NCI-H1930 (cell line): ENCODE measurements at places on chromosomes 6 and 20.
A peak's percentile ranks its signal among the peaks of the same experiment; 100 is the strongest.

DNA sequence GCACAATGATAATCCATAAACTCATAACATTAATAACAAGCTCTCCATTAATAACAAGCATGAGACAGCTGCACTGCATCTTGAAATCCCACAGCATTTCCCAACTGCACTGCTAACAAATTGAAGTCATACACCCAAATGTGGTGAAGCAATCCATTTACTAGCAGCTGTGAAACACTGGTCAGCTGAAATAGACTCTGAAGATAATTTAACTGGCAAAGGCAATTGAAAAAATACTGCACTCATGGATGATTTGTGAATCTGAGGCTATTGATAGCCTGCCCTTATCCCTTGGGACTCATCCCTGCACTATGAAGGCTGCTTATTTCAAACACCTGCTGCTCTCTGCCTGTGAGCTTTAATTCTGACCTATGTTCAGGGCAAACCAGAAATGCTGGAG lies 49.1 kb upstream of the PLCB1 start:
- DNase-seq: no peak

- DNase-seq: no peak
Measured at GRCh38 chr20:52181766-52182165, 9.8 kb downstream of the ZFP64 start.

- peak; percentile 71 for DNase-seq
Measured at GRCh38 chr20:20364593-20365479, 3.1 kb upstream of the INSM1 start.

DNA sequence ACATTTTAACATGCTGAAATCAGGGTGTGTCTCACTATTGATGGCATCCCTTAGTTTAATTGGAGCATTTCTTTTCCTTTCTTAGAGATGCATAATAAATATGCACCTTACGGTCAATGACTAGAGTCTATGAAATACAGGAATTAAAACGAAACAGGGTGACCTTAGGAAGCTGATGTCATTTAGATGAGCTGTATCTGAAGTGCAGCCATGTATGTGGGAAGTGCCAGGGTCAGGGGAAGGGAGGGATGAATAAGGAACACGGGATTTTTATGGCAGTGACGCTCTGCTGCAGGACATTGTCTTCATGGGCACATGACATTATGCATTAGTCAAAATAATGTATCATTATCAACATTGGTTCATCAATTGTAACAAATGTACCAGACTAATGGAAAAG lies 84.0 kb downstream of the AGPAT4 start:
- no peak for DNase-seq

GRCh38 chr6:25617997-25618396 lies 34.0 kb upstream of the SCGN start:
- no peak for DNase-seq

DNA sequence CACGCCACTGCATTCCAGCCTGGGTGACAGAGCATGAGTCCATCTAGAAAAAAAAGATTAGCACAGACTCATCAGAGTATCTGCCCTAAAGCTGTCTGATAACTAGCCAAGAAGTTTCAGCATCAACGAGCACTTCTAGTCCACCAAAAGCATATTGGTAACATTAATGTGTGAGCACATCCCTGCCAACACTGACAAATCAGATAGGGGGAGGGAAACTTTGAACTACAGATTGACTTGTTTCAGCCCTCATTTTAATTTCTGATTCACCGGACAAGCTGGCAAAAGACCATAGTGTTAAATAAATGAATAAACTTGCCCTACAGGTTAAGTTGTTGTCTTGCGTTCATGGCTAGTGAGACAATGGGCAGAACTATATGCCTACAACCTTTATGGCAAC lies 7.7 kb upstream of the SEC63 start:
- DNase-seq: no peak

- no peak for DNase-seq
Measured at GRCh38 chr6:38588631-38589366, 50.9 kb downstream of the BTBD9 start.

DNA sequence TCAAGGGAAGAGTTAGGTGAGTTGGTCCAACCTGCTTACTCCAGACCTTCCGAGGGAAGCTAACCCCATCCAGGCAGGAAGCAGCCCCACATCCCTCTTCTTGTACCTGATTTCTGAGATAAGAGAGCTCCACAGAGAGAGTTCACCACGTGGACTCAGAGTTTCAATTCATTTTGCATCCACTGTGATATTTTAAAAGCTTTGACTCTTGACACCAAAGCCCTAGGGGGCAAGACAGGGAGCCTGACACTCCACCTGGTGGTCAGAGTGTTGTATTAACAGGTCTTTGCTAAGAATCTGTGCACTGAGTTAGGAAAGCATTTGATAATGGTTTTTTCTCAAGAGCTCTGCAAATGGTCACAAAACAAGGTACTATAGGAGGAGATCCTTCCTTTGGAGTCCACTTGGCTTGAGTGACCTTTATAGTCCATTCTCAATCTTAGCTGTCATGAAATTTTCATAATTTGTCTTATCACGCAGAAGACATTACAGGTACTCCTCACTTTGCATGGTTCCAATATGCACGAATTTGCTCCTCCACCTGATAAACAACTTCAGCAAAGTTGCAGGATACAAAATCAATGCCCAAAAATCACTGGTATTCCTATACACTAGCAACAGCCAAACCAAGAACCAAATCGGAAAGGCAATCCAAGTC lies 56.2 kb upstream of the RIPOR2 start:
- DNase-seq: peak; percentile 50

DNA sequence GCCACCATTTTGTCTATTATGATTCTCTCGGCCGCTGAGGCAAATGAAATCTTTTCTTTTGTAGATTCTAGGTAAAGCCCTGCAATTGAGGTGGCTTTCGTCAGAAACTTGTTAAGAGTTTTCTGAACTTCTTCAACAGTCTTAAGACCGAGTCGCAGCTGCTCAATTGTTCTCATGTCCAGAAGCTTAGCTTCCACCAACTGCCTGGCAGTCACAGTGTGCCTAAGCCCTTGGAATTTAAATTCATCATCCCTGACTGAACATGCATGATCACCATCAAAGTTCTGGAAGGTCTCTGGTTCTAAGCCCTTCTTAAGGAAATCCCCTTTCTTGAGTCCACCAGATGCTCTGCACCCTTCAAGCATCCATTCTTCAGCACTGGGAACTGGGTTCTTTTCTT lies 25.7 kb downstream of the DST start:
- DNase-seq: no peak

GRCh38 chr20:53129563-53129962 lies 157.4 kb downstream of the TSHZ2 start:
- DNase-seq: no peak

DNA sequence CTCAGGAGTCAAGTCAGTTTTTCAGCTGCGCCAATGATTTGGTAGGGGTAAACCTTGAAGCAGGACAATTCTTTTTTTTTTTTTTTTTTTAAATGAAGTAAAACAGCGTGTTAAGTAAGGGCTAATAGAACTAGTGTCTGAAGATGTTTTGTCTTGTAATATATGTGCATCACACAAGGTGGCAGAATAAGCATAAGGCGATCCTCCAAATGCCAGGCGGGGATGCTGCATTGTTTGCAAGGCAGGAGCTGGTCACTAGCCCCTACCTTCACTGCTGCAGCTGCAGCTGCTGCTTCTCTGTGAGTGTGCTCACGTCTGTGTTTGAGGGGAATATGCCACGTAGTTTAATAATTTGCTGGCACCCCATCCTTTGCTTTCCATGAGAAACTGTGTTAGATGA lies 272.7 kb upstream of the MAP3K7 start:
- no peak for DNase-seq

- DNase-seq: no peak
Measured at GRCh38 chr6:142523515-142524375, 221.9 kb downstream of the ADGRG6 start.

GRCh38 chr6:111803371-111803770 lies 69.9 kb downstream of the FYN start:
- no peak for DNase-seq

DNA sequence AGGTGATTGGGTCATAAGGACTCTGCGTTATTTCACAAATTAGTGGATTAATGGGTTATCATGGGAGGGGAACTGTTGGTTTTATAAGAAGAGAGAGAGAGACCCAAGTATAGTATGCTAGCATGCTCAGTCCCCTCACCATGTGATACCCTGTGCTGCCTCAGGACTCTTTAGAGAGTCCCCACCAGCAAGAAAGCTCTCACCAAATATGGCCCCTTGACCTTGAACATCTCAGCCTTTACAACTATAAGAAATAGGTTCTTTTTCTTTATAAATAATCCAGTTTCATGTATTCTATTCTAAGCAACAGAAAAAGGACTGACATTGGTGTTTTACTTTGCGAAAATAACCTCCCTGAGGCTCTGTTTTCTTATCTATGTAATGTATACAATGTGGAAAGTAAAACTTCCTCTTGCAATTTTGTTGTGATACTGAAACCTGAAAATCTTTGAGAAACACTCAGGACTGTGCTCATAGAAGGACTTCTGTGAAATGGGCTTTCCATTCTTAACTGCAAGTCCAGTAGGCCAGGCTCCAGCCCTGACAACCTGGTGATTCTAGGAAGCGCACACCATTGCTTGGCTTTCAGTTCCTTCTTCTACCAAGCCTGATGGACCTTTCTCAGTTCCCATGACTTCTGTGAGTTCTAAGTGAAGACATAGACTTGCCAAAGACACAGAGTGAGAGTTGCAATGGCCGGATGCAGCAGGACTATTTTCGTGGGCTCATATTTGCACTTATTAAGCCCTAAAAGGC lies 21.9 kb downstream of the SIRPD start:
- no peak for DNase-seq

DNA sequence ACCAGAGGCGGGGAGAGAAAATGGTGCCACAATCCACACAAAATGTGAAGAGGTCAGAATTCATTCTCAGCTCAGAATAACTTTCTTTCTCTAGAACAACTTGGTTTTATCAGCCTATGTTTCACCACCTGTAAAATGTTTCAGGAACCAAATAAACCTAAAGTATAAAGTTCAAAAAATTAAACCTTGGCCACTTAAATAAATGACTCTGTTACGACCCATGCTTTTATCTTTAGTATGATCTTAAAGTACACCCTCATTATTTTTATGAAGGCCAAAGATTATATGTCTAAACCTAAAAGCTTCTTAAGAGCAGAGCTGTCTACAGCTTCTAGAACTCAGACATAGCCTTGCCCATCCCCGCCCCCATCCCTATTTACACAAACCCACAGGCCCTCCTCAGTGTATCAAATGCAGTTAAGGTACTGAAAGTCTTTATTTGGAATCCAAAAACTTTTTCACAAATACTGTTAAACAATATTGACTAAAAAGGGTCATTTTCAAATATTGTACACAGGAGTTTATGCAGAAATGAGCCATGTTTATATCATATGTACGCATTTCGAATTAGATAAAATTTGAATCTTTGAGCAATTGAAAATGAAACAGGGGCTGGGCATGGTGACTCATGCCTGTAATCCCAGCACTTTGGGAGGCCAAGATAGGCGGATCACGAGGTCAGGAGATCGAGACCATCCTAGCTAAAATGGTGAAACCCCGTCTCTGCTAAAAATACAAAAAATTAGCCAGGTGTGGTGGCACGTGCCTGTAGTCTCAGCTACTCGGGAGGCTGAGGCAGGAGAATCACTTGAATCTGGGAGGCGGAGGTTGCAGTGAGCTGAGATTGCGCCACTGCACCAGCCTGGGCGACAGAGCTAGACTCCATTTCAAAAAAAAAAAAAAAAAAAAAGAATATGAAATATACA lies 5.7 kb upstream of the NHSL1 start:
- no peak for DNase-seq

DNA sequence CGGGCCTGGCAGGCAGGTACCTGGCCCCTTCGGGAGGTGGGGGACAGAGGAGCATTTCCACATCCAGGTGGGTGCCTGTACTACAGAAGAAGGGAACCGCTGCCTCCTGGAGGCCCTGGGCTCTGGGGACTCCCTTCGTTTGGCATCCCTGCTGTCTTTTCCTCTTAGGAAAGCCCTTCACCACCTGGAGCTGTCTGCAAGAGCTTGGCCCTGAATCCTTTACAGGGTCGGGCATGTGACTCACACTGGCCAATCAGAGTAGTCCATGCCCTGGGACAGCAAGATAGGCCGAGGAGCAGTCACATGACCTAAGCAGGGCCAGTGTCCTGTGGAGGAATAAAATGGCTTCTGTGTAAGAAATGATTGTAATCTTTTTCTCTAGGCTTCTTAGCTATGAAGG lies 224.9 kb downstream of the ANKRD60 start:
- DNase-seq: no peak

GRCh38 chr6:140385679-140386078 lies 1011.2 kb upstream of the CITED2 start:
- DNase-seq: no peak

DNA sequence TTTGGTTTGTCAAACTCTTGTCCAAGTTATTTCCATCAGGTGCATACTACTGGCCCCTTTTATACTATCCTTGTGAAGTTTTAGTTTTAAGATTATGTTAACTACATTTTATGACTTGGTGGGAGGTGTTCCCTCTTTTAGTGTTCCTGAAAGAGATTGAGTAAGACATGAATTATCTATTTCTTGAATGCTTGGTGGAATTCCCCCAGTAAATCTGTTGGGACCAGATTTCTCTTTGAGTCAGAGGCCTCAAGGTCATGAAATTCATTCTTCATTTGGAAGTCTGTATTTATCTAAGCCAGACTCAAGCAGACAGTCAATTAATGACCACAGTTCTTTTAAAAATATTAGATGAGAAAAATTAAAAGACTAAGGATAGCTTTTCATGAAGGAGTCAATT lies 81.3 kb downstream of the MOXD1 start:
- DNase-seq: no peak

DNA sequence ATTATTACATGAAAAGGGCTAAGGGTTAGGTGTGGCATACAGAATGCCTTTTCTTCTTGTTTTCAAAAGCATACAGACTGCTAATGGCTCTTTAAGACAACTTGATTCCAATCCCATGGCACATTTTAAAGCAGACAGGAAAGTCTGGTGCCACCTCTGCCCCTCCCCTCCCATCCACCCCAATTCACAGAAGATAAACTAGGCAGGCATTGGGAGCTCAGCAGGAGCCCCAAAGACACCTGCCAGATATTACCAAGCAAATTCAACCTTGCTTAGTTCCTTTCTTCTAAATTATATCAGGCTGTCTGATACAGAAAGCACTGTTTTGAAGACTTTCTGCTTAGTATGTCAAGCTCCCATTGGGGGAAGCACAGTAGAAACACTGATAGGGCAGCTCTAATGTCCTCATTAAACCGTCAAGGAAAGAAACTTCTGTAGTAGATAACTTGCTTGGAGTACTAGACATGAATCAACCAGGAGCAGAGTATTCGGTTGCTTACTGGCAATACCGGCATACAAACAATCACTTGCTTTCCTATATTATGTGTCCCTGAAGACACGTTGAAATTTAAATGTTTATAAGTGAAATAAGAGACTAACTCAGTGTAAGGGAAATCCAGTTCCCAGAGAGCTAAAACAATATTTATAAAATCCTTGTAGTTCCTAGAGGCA lies 13.0 kb downstream of the SESN1 start:
- no peak for DNase-seq

- DNase-seq: no peak
Measured at GRCh38 chr20:43957392-43957791, 42.7 kb downstream of the TOX2 start.

GRCh38 chr6:135655055-135655454 lies 157.5 kb upstream of the AHI1 start:
- DNase-seq: no peak

DNA sequence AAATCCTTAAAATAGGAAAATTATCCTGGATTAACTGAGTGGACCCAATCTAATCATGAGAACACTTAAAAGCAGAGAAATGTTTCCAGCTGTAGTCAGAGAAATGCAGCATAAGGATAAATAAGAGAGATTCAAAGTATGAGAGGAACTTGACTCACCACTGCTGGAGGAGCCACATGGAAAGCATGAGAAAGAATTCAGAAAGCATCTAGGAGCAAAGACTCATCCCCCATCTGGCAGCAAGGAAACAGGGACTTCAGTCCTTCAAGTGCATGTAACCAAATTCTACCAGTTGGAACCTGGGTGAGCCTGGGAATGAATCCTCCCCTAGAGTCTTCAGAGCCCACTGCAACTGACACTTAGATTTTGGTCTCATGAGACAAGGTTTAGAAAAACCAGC lies 33.7 kb downstream of the RNF146 start:
- DNase-seq: no peak
